HFF-Myc (cell line): ENCODE measurements at places on chromosomes 7 and 10.

- no peak for DNase-seq
Measured at GRCh38 chr7:66069732-66070131, 5.9 kb upstream of the ASL start.

DNA sequence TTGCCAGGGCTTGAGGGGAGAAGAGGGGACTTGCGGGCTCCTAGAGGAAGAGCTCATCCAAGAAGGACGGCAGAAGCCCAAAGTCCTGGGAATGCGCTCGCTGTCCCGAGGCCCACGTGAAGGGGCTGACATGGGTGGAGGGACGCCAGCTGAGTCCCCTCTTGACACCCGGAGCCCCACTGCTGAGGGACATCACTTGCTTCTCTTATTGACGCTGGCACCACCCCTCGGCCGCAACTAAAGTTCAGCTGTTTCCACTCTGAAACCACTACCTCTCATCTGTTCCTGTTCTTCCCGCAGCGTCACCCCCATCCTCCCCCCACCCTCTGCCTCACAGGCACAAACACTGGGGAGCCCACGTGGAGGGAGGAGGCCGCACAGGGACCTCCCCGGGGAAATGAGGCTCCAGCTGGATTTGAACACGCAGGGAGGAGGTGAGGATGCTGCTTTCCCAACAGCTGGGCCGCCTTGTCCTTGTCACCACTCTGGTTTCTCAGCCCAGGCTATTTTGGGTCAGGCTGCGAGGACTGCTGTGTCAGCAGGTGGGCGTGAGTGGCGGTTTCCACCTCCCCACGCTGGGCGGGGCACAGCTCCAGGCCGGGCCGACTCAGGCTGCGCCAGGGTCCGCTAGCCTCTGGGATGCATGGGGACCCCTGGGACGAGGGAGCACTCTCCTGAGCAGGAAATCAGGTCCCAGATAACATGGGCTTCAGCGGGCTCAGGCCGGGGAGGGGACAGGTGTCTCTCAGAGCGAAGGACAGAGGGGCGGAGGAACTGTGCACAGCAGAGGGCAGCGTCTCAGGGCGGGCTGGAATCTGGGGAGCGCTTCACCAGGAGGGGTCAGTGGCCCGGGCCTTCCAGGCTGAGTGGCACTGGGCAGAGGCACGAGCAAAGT is 156.3 kb downstream of the ZNF248 start:
- DNase-seq: no peak

DNA sequence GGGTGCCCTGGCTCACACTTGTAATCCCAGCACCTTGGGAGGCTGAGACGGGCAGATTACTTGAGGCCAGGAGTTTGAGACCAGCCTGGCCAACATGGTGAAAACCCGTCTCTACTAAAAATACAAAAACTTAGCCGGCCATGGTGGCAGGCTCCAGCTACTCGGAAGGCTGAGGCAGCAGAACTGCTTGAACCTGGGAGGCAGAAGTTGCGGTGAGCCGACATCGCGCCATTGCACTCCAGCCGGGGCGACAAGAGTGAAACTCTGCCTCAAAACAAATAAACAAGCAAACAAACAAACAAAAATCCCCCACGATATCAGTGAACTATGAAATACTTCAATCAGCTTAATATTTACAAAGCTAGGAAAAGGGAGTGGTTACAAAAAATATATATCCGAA is 382.3 kb upstream of the KCND2 start:
- no peak for DNase-seq

DNA sequence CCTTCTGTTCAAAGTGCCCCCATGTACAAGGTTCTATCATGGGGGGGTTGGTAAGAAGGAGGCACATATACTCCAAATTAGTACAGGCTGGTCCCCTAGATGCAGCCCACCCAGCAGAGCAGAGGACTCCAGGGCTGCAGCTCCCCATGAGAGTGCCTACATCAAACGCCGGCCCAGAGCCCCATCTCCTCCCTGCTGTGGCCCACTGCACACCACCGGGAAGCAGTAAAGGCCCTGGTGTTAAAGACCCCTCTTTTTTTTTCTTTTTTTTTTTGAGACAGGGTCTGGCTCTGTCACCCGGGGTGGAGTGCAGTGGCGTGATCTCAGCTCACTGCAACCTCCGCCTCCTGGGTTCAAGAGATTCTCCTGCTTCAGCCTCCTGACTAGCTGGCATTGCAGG is 47.4 kb downstream of the SH3PXD2A start:
- no peak for DNase-seq

DNA sequence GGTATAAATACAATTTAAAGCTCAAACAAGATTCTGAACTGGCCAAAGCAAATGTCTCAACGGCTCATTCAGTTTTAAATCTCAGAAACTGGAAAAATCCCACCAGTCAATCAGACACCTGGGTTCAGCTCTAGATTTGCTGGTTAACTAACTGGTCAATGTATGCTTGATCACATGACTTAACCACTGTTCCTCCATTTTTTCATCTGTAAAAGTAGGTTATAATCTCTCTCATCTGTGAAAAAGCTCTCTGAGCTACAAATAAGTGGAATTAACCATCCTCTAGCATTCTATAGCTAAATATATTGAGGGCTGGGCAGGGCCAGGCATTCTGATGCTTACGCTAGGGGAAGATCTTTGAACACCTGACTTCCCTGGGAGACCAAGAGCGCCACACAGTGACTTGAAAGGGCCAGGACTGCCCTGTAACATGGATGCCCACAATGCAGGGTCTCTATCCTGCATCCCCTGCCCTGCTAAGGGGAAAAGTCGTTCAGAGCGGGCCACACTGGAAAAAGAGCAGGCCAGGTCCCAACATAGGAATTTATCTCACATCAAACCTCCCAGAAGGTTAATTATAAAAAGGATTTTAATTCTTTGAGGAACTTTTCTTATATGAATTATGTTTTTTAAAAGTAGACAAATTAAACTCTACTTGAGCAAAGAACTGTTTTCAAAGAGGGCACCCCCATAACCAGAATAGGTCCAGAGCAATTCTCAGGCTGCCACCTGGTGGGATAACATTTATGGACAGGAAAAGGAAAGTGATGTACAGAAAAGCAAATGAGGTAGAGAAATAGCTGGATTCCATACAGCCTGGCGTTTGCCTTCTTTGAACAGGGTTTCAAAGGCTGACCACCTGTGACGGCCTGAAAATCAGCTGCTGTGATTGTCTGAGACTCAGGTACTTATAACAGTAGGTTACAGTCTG is 1.8 kb downstream of the RP9 start:
- no peak for DNase-seq

- no peak for DNase-seq
Measured at GRCh38 chr10:55233090-55233489, 432.1 kb upstream of the PCDH15 start.

- DNase-seq: no peak
Measured at GRCh38 chr10:47165168-47165710, 134.8 kb upstream of the GDF10 start.

- DNase-seq: no peak
Measured at GRCh38 chr7:15820319-15820718, 133.8 kb upstream of the MEOX2 start.

GRCh38 chr7:31432836-31433340 is 81.0 kb upstream of the ITPRID1 start:
- DNase-seq: no peak

DNA sequence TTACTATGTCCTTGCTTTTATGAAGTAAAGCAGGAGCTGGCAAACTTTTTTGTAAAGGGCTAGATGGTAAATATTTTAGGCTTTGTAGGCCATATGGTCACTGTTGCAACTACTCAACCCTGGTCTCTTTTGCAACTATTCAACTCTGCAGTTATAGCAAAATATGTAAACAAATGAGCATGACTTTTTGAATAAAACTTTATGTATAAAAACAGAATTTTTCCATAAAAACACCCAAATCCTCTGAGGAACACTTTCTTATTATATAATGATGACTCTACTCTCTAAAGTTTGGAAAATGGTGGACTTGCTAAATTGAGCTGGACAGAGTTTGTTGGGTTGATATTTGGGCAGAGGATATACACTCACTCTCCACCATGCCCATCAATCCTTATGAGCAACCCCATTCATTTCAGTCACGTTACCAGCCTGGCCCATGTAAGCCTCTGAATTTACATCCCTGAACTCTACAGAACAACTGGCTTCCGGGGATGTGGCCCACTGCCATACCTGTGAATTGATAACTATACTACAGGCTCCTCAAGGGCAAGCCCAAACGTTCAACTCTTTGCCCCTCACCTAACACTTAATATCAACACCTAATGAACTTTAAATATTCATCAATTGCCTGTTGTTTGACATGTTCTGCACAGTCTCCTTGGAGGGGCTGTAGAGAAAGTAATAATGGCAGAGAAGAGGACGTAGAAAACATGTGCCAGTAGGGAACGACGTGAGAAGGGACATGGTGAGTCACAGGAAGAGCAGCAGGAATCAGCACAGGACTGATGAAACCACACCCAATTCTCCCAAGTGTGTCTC is 37.6 kb downstream of the SGMS1 start:
- DNase-seq: no peak

- DNase-seq: no peak
Measured at GRCh38 chr7:43430411-43430810, 152.5 kb upstream of the STK17A start.

DNA sequence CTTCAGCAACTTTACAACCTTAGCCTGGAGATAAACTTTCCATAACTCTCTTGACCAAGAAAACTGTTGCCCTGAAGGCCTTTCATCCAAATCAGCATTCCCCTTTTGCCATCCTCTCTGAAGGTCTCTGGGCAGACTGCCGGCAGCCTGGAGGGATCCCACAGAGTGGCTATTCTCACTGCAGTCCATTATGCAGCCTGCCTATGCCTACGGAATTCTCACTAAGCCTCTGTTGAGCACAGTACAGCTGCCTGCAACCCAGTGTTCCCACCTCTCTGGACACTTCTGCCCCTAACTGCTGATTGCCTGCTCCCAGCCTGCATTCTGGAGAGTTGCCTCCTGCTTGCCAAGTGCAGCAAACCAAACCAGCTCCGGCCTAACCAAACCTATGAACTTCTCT is 548.9 kb upstream of the STEAP1 start:
- no peak for DNase-seq

DNA sequence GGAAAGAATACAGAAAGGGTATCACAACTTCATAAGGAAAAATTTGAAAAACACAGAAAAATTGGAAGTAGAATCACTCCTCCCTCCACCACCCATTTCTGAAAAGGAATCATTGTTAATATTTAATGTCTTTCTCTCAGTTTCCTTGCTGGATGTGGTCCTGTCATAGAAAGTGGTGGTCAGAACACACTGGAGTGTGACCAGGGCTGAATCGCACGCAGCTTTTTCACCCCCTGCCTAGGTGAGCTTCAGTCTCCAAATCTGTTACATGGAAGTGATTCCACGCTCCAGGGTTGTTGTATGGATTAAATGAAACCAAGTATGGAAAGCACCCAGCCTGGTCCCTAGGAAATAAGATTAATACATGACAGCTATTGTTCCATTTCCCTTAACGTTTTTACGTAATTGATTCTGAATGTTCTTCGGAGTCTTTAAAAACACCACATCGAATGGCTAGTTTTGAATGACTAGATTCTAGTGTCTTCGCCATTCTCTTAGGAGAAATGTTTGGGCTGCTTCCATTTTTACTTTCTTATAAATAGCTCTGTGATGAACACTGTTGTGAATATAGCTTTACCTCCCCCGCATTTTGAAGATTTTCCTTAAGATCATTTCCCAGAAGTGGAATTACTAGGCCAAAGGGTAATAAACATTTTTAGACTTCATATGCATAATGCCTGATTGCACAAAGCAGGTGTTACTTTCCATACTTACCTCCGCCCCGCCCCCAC is 10.9 kb upstream of the DUSP5 start:
- DNase-seq: no peak

- no peak for DNase-seq
Measured at GRCh38 chr7:49497471-49497870, 276.0 kb upstream of the VWC2 start.

- DNase-seq: no peak
Measured at GRCh38 chr10:131943021-131943814, 38.5 kb downstream of the BNIP3 start.

GRCh38 chr10:72638586-72639440 is 12.9 kb upstream of the MICU1 start:
- no peak for DNase-seq

GRCh38 chr7:113087071-113087998 is 708 bp upstream of the GPR85 start:
- DNase-seq: peak; percentile 81

- no peak for DNase-seq
Measured at GRCh38 chr7:18927134-18927533, 190.3 kb downstream of the TWIST1 start.

DNA sequence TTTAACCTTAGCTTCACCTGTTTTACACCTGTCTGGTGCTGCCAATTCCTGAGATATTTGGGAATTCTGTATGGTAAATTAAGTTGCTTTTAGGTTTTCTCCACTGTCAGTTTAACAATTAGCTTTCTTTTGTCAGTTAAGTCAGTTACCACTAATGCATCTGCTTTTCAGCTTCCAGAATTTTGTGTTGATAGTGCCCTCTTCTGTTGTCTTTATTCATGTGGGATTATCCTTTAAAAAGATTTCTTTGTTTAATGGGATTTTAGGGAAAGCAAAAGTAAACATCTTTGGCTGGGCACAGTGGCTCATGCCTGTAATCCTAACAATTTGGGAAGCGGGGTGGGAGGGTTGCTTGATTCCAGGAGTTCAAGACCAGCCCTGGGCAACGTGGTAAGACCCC is 8.1 kb downstream of the TFAM start:
- DNase-seq: no peak

DNA sequence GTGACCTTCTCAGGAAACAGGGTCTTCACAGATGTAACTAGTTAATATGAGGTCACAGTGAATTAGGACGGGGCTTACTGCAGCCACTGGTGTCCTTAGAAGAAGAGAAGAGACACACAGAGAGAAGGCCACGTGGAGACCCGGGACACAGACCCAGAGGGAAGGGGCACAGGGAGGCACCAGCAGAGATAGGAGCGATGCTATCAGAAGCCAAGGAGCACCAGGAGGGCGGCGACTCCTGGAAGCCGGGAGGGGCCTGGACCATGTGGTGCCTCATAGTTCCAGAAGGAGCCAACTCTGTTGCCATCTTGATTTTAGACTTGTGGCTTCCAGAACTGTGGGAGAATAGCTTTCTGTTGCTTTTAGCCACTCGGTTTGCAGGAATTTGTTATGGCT is 505.9 kb downstream of the TCERG1L start:
- DNase-seq: no peak

DNA sequence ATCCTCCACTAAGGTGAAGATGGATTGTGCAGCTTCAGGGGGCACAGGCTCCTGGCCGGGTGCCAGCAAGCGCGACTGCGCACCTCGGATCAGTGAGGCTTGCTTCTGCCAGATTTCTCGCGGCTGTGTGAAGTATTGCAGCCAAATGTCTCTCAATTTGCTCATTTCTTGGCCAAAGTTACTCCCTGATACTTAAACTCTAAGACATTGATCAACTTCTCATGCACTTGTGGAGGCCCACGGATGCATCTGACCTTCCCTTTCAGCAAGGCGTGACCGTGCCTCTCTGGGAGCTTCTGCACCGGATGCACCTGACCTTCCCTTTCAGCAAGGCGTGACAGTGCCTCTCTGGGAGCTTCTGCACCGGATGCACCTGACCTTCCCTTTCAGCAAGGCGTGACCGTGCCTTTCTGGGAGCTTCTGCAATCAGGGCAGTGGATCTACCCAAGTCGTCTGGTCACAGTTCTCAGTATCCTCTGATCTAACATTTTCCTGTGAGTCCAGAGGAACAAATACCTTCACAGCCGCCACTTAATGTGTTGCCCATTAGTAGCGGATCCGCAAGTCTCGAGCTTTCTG is 248.3 kb downstream of the ADARB2 start:
- DNase-seq: no peak

GRCh38 chr10:62268027-62268398 is 631 bp downstream of the RTKN2 start:
- DNase-seq: no peak
